DND-41 (cell line): ENCODE measurements at places on chromosomes 4 and X.

DNA sequence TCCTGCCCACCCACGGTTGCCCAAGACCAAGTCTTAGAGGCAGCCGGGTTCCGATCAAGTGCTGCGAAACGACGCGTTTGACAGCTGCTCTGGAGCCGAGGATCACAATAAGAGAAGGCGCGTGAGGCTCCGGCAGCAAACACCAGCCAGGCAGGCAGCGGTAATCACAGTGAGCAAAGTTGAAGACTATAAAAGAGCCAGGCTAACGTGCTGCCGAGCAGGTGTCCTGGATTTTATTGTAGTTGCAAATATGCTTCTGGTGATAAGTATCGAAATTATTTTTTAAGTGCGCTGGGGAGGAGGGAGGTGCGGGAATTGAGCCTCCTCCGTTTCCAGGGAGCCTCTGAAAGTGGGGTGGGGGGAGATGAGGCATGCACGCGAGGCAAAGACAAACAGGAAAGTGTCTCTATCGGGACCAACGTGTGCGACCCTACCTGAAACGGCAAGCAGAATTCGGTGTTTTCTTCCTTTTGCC is 590 bp downstream of the GABRA2 start:
- DNase-seq, result peak; percentile 7

DNA sequence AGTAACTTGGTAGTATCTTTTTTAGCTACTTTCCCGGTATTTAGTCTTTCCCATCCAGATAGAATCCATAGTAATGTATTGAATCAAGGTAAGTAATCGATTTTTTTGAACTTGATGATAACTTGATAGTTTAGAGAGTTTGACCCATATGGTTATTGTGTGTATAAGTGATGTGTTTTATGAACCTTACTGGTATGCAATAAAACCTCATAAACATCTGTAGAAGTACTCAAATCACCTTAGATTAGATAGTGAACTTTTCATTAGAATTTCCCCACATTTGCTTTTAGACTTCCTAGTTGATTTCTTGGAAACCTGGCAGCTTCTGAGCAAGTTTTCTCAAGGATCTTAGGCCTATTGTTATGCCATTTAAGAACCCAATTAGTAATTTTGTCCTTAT is 80.8 kb upstream of the PDE5A start:
- DNase-seq, result no peak

GRCh38 chr4:35939751-35940150 is 304.6 kb downstream of the ARAP2 start:
- DNase-seq, result no peak

- DNase-seq, result peak; percentile 57
These were observed 147.5 kb downstream of the TSPAN5 start for GRCh38 chr4:98510757-98511517.

DNA sequence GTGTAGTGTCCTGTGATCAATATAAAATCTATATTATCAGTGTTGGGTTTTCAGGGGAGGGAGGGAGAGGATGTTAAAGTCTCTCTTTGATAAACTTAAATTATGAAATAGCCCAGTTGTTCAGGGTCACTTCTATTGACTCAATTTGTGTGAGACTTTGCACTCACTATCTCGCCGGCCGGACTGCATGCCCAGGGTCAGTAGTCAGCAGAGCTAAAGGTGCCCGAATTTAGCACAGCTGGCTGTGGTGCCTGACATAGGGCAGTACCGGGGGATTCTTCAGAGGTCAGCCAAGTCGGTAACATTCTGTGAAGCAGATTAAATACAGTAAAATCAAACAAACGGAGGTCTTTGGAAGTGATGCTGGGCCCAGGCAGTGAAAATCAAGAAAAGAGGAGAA is 19.2 kb downstream of the GABRQ start:
- no peak for DNase-seq
